ENCODE measurements at places on chromosomes 5 and 9.

DNA sequence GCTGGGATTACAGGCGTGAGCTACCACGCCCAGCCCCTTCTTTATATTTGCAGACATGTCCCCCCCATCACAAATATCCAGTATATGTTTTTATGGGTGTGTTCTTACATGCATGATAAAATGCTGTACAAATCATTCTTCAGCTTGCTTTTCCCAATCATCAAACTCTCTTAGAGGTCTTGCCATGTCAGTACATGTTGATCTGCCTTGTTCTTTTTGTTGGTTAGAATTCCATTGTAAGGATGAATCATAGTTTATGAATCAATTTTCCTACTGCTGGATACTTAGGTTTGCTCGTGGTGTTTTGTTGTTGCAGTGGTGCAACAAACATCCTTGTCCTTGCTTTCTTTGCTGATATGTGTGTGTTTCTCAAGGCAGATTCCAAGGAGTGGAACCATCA, 79.9 kb upstream of the NEURL1B start:
- peak; percentile 76 for ATAC-seq

DNA sequence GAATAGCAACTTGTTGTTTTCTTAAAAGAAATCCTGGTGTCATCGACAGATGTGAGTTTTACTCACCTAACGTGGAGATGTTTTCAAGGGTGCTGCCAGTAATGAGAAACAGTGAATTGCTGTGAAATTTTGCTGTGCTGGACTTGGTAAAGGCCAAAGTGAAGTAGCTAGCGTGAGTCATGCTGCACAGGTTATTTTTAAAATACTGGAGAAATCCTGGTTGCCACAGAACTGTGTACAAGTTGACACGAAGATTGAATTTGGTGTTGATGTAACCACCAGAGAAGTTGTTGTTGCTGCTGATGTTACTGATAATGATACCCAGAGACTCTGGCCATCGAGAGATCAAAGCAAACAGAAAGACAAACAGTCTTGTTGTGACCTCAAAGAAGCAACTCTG, 187.9 kb upstream of the NFIL3 start:
- ATAC-seq: no peak

GRCh38 chr5:136042665-136043121, 13.9 kb downstream of the TGFBI start:
- ATAC-seq: no peak

DNA sequence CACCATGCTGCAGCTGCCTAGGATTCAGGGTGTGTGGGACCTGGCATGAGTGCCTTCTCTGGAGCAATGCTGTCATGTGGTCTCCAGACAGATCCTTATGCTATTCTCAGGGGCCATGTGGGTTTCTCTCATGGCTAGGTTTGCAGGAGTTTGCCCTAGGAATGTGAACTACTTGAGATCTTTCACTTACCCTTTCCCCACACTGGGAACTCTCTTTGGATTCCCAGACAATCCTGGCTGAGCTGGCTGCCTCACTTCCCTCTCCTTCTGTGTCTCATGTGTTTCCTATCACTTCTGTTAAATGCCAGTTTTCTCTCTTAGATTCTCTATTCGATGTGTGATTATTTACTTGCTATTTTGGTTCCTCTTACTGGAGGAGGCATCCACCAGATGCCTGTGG, 270.2 kb upstream of the RASA1 start:
- no peak for ATAC-seq

- ATAC-seq: peak; percentile 11
Measured at GRCh38 chr5:976849-977751, 31.5 kb upstream of the NKD2 start.

GRCh38 chr9:80410106-80410505, 838.3 kb downstream of the TLE4 start:
- no peak for ATAC-seq

All from esophagus mucosa (tissue), 1 donor.